ENCODE measurements at places on chromosomes 6 and 20. TPM values are rescaled to one million over a fixed set of nuclear protein-coding genes. Genes with fewer than 3 reads are reported as not detected.

DNA sequence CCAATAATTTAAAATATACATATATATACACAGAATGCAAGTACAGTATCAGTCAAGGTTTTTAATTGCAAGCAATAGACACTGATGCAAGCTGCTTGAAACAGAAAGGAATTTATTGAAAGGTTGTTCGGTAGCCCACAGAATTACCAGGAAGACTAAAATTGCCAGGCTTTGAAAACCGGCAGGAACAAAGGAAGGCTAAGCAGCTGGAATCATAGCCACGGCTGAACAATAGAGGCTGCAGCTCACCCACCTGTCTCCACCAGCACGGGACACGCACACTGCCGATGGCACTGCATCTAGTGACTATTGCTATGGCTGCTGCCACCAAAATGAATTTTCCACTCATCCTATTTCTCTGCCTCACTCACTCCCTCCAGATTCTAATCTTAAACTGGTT lies 22.0 kb upstream of the L3MBTL3 start:
- no peak for DNase-seq

DNA sequence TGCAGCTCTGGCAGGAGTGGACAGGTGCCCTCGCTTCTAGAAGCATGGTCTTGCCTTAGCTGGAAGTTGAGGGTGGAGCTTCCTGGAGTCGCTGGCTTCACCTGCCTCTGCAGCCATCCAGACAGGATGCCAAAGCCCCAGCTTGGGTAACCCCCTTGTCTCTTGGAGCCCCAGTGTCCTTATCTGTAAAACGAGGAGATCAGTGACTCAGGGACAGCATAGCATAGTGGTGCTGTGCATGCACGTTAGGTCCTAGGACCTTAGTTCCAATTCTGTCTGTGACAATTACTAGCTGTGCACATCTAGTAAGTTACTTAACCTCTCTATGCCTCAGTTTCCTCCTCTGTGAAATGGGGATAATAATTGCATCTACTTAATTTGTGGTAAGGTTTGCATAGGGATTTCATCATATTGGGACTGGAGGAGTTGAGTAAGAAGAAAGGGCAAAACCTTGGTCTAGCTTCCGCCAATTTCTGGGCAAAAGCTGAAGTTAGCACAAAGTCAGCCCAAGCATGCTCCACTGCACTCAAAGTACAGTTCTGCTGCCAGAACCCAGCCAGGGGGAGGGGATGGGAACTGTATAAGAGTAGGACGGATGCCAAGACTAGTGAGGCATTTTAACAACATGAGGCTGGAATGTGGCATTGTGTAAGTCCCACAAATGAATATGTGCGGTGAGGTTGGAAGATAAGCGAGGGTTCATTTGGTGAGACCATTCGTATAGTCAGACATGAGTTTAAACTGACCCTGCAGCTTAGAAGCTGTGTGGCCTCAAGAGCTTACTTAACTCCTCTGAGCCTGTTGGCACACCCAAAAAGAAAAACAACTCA lies 24.5 kb downstream of the TOX2 start:
- DNase-seq, result peak; percentile 100

GRCh38 chr20:64090165-64090564 lies 6.0 kb upstream of the LKAAEAR1 start:
- no peak for DNase-seq

GRCh38 chr6:129209355-129209754 lies 326.4 kb downstream of the LAMA2 start:
- no peak for DNase-seq

DNA sequence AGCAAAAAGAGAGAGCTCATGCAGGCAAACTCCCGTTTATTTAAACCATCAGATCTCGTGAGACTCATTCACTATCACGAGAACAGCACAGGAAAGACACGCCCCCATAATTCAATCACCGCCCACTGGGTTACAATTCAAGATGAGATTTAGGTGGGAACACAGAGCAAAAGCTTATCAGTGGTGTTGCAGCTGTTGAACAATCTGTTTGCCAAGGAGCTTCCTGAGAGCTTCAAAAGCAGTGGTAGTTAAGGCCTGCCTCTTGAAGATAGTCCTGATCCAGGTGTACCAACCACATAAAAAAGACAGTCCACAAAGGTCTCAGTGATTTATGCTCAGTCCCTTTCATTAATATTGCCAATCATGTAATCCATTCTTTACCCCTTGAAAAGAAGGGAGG lies 269.4 kb upstream of the IRAK1BP1 start:
- DNase-seq, result no peak

DNA sequence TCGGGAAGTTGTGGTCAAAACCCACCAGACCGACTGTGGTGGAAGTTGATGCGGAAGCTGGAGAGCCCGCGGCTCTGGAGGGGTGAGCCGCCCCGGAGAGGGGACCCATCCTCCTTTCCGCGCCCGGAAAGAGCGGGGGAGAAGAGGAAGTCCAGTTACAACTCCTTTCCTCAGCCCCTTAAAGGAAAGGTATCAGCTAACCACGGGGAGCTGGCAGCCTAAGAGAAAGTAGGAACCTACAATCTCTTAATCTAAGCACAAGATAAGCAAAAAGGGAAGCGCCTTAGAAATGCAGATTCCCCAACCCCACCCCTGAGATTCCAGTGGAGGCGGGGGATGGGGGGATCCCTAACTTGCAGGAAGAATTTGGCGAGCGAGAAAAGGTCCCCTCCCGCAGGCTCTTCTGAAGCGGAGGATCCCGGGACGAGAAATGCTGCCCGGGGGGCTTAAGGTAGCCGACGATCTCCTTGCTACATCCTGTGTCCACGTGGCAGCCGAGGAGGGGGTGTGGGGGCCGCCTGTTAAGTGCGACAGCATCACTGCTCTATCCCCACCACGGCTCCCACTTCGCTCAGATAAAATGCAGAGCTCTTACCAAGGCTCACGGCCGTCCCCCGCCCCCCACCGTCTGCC lies 87.5 kb downstream of the ZFP64 start:
- DNase-seq, result peak; percentile 30

- no peak for DNase-seq
Measured at GRCh38 chr6:136174510-136174909, 75.6 kb downstream of the MTFR2 start.

Gene MYLK2
- not detected for total RNA-seq

GRCh38 chr6:148745926-148746325 lies 904 bp upstream of the UST start:
- DNase-seq, result peak; percentile 55

DNA sequence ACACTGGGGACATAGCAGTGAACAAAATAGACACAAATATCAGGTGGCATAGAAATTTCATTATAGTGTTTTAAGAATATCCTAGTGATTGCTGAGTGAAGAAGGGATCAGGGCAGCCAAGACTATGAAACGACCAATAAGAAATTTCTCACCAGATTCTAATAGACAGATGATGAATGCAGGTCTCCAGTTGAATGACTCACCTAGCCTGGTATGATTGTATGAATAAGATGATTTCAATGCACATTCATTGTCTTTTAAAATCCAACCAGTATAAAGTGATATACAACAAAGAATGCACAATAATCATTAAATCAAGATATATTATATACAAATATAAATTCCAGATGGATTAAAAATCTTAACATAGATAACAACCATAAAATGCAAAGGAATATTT lies 124.5 kb upstream of the TENT5A start:
- peak; percentile 60 for DNase-seq

Gene C6orf132
- total RNA-seq, result 5.2 TPM

DNA sequence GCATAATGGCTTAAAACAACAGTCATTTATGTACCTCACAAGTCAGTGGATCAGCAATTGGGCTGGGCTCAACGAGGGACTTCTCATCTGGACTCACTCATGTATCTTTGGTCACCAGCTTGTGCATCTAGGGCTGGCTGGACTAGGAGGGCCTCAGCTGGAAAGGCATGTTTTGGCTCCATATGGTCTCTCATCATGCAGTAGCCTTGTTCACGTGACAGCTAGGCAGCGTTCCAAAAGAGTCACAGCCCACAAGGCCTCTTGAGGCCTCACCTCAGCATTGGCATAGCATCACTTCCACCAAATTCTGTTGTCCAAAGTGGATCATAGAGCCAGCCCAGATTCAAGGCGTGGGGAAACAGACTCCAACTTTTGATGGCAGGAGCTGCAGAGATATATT lies 110.1 kb downstream of the MAFB start:
- no peak for DNase-seq

DNA sequence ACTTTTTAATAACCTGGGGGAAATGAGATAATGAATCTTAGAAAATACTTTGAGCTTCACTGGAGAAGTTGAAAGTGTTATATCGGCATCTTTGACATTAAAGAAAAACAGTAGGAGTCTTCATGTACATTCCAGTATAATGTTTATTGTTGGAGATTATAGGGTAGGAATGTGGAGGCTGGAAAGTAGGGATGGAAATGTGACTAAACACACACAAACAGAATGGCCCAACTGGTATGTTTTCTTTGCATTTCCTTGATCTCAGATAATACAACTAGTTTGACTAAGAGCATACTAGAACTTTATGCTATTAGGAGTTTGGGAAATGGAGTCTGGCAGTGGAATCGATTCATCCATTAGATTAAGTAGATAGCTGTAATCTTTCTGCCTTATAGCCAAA lies 10.1 kb upstream of the BAG2 start:
- no peak for DNase-seq

GRCh38 chr20:37797669-37798175 lies 103.9 kb downstream of the CTNNBL1 start:
- DNase-seq, result no peak

- DNase-seq, result no peak
Measured at GRCh38 chr6:135382182-135382628, 115.3 kb downstream of the AHI1 start.

DNA sequence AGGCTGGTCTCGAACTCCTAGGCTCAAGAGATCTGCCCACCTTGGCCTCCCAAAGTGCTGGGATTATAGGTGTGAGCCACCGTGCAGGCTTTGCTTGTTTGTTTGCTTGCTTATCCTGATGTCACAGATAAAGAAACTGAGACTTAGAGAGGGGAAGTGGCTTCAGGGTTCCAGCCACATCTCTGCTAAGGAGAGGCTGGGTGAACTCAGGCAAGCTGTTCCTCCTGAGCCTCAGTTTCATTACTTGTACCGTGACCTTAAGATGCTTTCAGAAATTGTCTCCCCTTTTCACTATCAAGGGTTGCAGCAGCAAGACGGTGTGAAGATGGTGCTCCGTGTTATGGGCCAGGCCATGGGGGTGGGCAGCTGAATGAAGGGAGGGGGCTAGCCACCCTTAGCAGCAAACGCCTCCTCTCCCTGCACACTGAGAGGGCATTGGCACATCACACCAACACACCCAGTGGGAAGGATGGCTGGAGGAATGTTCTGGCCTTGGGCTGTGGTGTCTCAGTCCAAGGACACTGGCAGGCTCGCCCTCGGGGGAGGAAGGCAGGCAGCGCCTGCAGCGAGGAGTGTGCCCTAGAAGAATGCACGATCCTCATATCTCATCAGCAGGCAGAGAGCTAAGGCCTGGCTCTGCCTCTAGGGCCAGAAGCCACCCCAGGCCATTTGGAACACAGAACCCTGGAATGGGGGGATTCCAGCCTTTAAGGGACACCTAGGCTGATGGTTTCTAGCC lies 48.2 kb upstream of the TLDC2 start:
- DNase-seq, result no peak

Gene ADGRF1
- total RNA-seq, result not detected

- DNase-seq, result no peak
Measured at GRCh38 chr6:19041906-19042305, 654.8 kb downstream of the RNF144B start.

DNA sequence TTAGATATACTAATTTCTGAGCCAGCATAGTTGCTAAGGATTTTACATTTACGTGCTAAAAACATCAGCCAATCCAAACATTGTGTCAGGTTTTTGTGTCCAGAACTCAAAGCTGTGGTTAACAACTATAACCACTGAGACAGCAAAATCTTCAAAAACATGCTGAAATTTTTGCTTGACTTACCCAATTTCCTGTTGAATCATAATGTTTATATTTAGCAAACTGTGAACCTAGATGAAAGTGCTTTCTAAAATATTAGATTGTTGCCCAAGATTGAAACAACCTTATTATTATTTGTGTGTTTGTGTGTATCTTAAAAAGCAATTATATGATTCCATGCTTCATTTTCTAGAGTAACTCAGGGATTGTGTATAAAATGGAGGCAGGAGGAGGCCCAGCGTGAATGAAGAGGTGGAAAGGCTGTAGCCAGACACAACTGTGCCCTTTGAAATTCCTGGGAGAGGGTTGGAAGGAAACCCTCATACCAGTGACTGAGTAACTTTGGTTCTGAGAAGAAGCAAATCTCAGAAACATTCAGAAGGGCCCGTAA lies 48.0 kb downstream of the ARMC2 start:
- DNase-seq, result peak; percentile 91

Gene HCRTR2
- not detected for total RNA-seq

DNA sequence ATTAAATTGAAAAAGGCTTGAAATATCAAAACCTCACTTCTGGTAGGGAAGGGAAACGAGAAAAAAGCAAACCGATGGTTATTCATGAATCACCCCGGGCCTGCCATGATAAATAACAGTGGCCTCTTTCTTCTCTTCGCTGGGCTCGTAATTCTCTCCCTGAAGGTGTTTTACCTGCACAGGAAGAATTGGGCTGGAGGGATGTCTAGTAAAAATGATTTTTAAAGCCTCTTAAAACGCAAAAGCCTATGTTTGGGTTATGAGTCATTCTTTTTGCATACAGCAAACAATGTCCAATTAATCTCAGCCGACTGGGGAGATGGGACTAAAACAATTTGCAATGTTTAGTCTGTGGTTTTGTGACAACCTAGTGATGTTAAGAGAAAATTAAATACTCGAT lies 16.8 kb downstream of the LINC00237 start:
- DNase-seq, result no peak

GRCh38 chr6:91240878-91241603 lies 654.2 kb upstream of the MAP3K7 start:
- no peak for DNase-seq

DNA sequence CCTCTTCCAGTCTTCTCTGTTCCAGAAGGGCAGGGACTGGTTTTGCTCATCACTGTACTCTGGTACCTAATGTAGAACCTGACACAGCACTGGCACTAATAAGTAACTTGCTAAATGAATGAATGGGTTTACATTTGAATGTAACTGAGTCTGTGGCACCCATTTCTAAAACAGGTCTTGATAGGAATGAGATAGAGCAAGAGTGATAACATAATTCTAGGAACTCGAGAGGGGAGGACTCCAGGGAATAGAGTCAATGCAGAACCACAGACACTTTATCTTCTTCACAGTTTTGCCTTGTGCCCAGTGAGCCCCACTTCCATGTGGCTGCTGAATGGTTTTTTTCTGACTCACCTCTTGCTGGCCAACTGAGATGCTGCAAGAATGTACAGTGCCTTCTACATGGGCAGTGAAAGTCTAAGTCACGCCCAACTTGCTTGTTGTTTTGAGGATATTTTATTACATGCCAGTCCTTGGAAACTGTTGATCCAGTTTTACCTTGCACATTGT lies 61.1 kb downstream of the TBC1D7 start:
- DNase-seq, result peak; percentile 12

- peak; percentile 45 for DNase-seq
Measured at GRCh38 chr20:5181958-5182357, 55.1 kb downstream of the CDS2 start.

Gene CLPSL2
- total RNA-seq, result not detected

GRCh38 chr6:118529756-118530155 lies 18.3 kb upstream of the PLN start:
- DNase-seq, result peak; percentile 22

Data from GM23248 (cell line).